Motor neuron (in vitro differentiated cells): ENCODE measurements at places on chromosomes 4 and X. TPM values are rescaled to one million over a fixed set of nuclear protein-coding genes. Genes with fewer than 3 reads are reported as not detected.

Gene TMPRSS11F
- 0.29 TPM in 1 of 2 replicates, not detected in the other for total RNA-seq

Gene KLHL2
- total RNA-seq, result 13.3 and 14.7 TPM in 2 replicates

Gene COX7B2
- total RNA-seq, result not detected in 2 replicates

Gene RBMXL3
- total RNA-seq, result 0.34 and 0.66 TPM in 2 replicates

Gene SOWAHB
- 0.31 and 0.38 TPM in 2 replicates for total RNA-seq

Gene ARAP2
- 40.5 and 41.2 TPM in 2 replicates for total RNA-seq

Gene REPS2
- 1.1 and 1.8 TPM in 2 replicates for total RNA-seq

Gene UBQLN2
- total RNA-seq, result 17.5 and 19.4 TPM in 2 replicates

Gene USP9X
- 53.7 and 56.8 TPM in 2 replicates for total RNA-seq

Gene ANXA3
- 7.7 and 11.0 TPM in 2 replicates for total RNA-seq

Gene MAEA
- total RNA-seq, result 42.4 and 46.5 TPM in 2 replicates

Gene ODAPH
- not detected in 2 replicates for total RNA-seq

Gene PGK1
- 334 and 360 TPM in 2 replicates for total RNA-seq

Gene SMIM20
- 49.7 and 62.5 TPM in 2 replicates for total RNA-seq

Gene EPGN
- 0.50 TPM in 1 of 2 replicates, not detected in the other for total RNA-seq

Gene SLC10A3
- total RNA-seq, result 8.6 and 12.0 TPM in 2 replicates

Gene CSAG3
- not detected in 2 replicates for total RNA-seq

Gene CXCL6
- total RNA-seq, result not detected in 2 replicates

Gene TMEM33
- total RNA-seq, result 42.3 and 43.2 TPM in 2 replicates

Gene SLIT2
- 126 and 132 TPM in 2 replicates for total RNA-seq

Gene LPAR4
- total RNA-seq, result 1.4 and 1.7 TPM in 2 replicates

Gene BMX
- total RNA-seq, result 0.14 and 1.6 TPM in 2 replicates

Gene BCOR
- 27.9 and 31.8 TPM in 2 replicates for total RNA-seq

Gene AGTR2
- total RNA-seq, result 0.11 and 0.13 TPM in 2 replicates

Gene NLGN3
- 11.3 and 11.5 TPM in 2 replicates for total RNA-seq

Gene SLC9B1
- total RNA-seq, result 0.47 and 0.87 TPM in 2 replicates

Gene PCGF3
- total RNA-seq, result 38.1 and 41.5 TPM in 2 replicates

Gene RBM46
- total RNA-seq, result not detected in 2 replicates

Gene ETDB
- total RNA-seq, result not detected in 2 replicates

Gene PLAC8
- 0.26 and 0.66 TPM in 2 replicates for total RNA-seq

Gene RAB33A
- 34.9 and 36.8 TPM in 2 replicates for total RNA-seq

Gene SMPX
- not detected in 2 replicates for total RNA-seq

Gene PRKG2
- total RNA-seq, result 1.3 and 1.5 TPM in 2 replicates

Gene MXRA5
- total RNA-seq, result 1.8 and 2.0 TPM in 2 replicates

Gene MSX1
- total RNA-seq, result 0.92 and 1.2 TPM in 2 replicates

Gene DMP1
- total RNA-seq, result not detected in 2 replicates

Gene CXCR3
- 1.4 and 1.9 TPM in 2 replicates for total RNA-seq

Gene SPIN2B
- 12.9 and 13.9 TPM in 2 replicates for total RNA-seq

Gene ATP1B4
- total RNA-seq, result 0.06 TPM in 1 of 2 replicates, not detected in the other

Gene BMP3
- total RNA-seq, result 32.7 and 37.1 TPM in 2 replicates

Gene EOLA2
- 36.9 and 37.1 TPM in 2 replicates for total RNA-seq

Gene HSFX1
- total RNA-seq, result 0.19 and 0.57 TPM in 2 replicates

Gene PCDH10
- total RNA-seq, result 4.2 and 5.0 TPM in 2 replicates

Gene NDNF
- total RNA-seq, result 0.15 and 0.35 TPM in 2 replicates

Gene PHKA2
- 11.8 and 17.6 TPM in 2 replicates for total RNA-seq

Gene AFM
- total RNA-seq, result not detected in 2 replicates

Gene CT83
- total RNA-seq, result not detected in 2 replicates

Gene PCDH7
- total RNA-seq, result 39.4 and 41.4 TPM in 2 replicates

Gene LDB2
- 13.0 and 13.7 TPM in 2 replicates for total RNA-seq

Gene TGIF2LX
- total RNA-seq, result not detected in 2 replicates

Gene GLOD5
- not detected in 2 replicates for total RNA-seq

Gene HERC6
- total RNA-seq, result 0.46 and 0.55 TPM in 2 replicates

Gene HPGD
- 0.62 and 0.73 TPM in 2 replicates for total RNA-seq

Gene ETFDH
- total RNA-seq, result 25.7 and 30.6 TPM in 2 replicates

Gene MAGED4
- total RNA-seq, result 0.41 and 1.6 TPM in 2 replicates

Gene HTN3
- total RNA-seq, result not detected in 2 replicates

Gene DUX4
- 0.30 and 0.45 TPM in 2 replicates for total RNA-seq

Gene L1CAM
- 141 and 147 TPM in 2 replicates for total RNA-seq

Gene RPL9
- total RNA-seq, result 1,765 and 1,839 TPM in 2 replicates
